ENCODE measurements at places on chromosomes 12 and 14.

DNA sequence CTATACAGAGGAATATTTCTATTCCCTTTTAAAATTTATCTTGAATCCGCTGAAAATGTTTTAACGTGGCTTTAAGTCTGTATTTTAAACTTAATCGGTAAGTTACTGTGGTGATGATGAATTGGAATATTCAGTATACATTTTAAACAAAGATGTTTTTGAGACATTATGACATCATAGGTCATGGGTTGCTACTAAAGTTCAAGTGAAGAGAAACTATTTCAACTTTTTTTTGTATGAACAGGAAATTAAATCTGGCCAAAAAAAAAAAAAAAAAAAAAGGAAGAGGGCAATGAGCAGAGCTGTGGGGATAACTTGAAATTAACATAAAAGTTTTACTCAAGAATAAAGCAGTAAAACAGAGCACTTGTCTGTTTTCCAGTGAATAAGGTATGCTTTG, 109.0 kb downstream of the PLEKHA5 start:
- DNase-seq: no peak

- DNase-seq: no peak
Observed at GRCh38 chr12:101277443-101277842, 2.5 kb upstream of the UTP20 start.

DNA sequence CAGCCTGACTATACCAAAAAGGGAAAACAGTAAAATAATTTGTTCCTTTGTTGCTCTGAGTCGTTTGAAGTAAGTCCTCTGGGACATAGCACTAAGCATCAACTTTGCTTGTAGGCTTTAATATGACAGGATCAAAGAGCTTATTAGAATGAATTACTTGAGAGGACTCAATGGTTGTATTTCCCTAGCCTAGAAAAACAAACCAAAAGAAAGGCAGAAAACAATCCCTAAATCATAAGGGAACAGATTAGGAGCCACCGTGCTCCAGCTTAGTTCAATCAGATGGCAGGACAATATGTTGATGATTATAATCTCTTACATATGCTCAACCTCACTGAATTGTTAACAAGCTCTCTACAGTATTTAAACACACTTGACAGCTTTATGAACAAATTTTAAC, 988.4 kb downstream of the FLRT2 start:
- no peak for DNase-seq

- DNase-seq: no peak
Observed at GRCh38 chr12:98464190-98464589, 51.2 kb upstream of the TMPO start.

DNA sequence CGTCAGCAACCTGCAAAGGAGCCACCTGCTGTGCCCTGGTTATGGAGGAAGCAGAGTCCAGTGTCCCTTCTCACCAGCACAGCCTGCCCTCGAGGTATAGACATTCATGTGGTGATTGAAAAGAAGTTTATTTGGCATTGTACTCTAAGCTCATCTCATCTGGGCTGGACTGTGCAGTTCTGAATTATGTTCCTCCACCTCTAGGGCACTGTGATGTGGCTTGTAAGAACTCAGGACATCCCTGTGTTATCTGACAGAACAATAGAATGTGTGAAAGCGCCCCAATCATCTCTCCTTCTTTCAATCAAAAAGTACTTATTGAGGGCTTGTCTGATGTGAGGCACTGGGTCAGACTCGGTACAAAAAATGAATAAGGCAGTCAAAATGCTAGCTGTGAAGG, 140.1 kb downstream of the DHRS2 start:
- no peak for DNase-seq
